ENCODE measurements at places on chromosomes 11 and 22. TPM values are rescaled to one million over a fixed set of nuclear protein-coding genes. Genes with fewer than 3 reads are reported as not detected.

Gene GGTLC2
- total RNA-seq, result not detected

Gene MPPED2
- total RNA-seq, result 7.7 TPM

Gene NTM
- total RNA-seq, result 8.5 TPM

Gene NOX4
- 3.1 TPM for total RNA-seq

Gene OR52E8
- not detected for total RNA-seq

Gene B4GALNT4
- total RNA-seq, result 14.4 TPM

Measured in muscle of leg (tissue), 16 donors.